Endothelial cell (in vitro differentiated cells): ENCODE measurements at places on chromosomes 5 and 9. TPM values are rescaled to one million over a fixed set of nuclear protein-coding genes. Genes with fewer than 3 reads are reported as not detected.

SARDH gene
- total RNA-seq: 5.0 TPM

MAN2A1 gene
- 83.6 TPM for total RNA-seq

GRCh38 chr9:94213511-94214124 is 45.5 kb upstream of the ZNF169 start:
- peaks cover 3% of the 10 kb centered on the region for H3K27me3 ChIP-seq
- H3K4me1 ChIP-seq: peaks cover 3% of the 10 kb centered on the region
- H3K27ac ChIP-seq: no peak overlapping the region
- H3K4me3 ChIP-seq: no peak overlapping the region

DNA sequence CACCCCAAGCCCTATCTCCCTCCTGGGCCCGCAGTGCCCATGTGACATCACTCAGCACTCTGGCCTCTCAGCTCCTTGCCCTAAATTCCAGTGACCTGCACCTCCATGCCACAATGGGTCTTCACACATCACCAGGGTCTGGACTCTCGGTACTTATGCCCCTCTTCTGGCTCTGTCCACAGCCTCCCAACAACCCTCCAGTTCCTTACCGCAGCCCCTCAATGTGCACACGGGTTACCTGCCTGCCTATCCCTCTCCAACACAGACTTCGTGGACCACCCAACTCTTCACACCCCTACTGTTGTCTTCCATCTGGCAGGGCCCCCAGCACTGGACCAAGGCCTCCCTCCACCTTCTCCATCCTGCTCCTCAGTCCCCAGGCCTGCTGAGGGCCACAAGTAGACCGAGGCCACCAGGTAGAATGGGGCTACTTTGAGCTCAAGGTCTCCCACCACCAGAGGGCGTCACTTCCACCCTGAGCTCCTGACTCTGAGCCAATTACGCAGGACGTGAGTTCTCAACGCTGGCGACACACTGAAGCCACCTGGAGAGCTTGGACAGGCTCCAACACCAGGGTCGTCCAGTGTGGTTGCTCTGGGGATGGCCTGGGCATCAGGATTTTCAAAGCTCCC is 172.1 kb downstream of the GABBR2 start:
- peak; percentile 26 for DNase-seq
- H3K27me3 ChIP-seq: no peaks in the 10 kb centered on the region
- peaks cover 8% of the 10 kb centered on the region for H3K4me1 ChIP-seq
- peak overlapping the region; percentile 70 for H3K27ac ChIP-seq
- H3K4me3 ChIP-seq: no peak overlapping the region

DNA sequence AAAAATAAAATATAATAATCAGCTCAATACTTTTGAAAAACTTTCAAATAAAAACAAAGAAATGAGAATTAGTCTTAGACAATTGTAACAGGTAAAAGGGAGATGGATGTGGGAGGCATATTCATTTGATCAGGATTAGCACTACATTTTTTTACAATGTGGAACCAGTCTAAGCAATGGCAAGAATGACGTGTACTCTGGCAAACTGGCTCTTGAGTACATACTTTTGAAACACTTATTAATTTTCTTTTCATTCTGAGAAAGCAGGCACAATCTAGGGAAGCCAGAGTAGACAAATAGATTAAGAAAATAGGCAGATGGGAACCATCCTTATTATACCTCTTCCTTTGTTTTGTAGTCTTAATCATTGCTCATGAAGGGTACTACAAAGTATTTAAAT is 79.7 kb downstream of the MEF2C start:
- H3K4me1 ChIP-seq: peaks cover 32% of the 10 kb centered on the region
- H3K27me3 ChIP-seq: no peaks in the 10 kb centered on the region
- peaks cover 35% of the 10 kb centered on the region for H3K36me3 ChIP-seq
- no peak overlapping the region for H3K27ac ChIP-seq
- H3K4me3 ChIP-seq: no peak overlapping the region
- DNase-seq: no peak

DNA sequence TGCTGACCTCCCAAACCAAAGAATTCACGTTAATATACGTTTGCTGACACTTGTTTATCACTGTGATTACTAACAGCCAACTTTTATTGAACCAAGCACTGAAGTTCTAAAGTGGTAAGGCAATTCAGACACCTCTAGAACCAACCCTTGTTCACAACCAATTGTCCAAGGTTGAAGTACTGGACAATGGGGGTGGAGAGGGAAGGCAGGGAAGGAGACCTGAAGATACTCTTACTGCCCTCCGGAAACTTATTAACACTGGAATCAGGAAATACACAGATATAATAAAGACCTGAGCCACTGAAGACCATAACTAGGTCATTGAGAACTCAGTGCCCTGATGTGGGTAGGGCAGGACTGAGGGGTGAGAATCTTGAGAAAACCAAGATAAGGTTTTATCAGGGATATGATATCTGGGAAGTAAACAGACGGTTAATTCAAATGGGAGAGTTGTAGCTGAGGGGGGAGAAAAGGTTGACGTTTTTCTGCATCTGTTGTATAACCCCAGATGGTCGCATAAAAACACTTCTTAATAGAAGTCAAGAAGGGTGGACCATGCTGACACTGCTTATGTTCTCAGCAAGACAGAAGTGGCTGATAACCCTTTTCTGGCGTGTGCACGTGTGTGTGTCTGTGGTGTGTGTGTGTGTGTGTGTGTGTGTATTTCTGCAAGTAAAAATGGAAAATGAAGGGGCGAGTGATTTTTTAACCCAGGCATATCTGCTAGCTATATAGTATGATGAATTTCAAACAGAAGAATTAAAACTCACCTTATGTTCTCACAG is 125.9 kb downstream of the LHFPL2 start:
- peaks cover 12% of the 10 kb centered on the region for H3K27me3 ChIP-seq
- H3K27ac ChIP-seq: peak overlapping the region; percentile 92
- peaks cover 87% of the 10 kb centered on the region for H3K4me1 ChIP-seq
- peak overlapping the region; percentile 24 for H3K4me3 ChIP-seq

DNA sequence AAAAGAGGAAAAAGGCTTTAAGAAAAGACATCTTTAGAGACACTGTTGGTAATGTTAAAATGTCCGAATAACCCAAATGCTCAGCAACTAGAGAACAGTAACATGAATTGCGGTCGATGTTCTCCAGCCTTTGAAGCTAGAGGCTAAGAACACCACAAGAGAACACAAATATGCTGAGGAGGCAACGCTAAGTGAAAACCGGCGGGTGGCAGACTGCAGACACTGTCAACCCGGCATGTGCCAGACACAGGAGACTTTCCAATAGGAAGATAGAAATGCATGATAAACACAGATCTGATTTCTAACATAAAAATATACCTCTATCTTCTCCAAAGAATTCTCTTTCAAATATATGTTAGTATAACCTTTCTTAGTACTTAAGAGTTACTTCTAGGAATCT is 18.4 kb upstream of the DDX41 start:
- no peak overlapping the region for H3K4me3 ChIP-seq
- peaks cover 36% of the 10 kb centered on the region for H3K36me3 ChIP-seq
- peaks cover 13% of the 10 kb centered on the region for H3K27me3 ChIP-seq
- no peak overlapping the region for H3K27ac ChIP-seq
- DNase-seq: no peak
- peaks cover 5% of the 10 kb centered on the region for H3K4me1 ChIP-seq
